AG20443 (cell line): ENCODE measurements at places on chromosomes 7 and 10.

DNA sequence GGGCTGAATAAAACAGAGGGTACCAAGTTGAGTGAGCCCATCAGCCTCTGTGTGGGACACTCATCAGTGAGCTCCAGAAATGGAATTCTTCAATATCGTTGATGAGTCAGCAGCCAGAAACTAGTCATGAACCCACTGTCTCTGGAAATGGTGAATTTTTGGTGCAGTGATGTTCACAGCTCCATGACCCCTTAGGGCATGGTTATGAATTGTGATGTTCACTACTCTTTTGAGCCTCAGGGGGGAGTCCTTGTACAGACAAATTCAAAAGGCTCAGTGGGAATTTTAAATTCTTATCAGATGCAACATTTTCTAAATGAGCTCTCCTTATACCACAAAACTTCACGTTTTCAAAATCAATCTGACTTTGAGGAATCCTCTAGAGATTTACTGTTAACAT lies 335.7 kb downstream of the PHTF2 start:
- DNase-seq, result peak; percentile 72

DNA sequence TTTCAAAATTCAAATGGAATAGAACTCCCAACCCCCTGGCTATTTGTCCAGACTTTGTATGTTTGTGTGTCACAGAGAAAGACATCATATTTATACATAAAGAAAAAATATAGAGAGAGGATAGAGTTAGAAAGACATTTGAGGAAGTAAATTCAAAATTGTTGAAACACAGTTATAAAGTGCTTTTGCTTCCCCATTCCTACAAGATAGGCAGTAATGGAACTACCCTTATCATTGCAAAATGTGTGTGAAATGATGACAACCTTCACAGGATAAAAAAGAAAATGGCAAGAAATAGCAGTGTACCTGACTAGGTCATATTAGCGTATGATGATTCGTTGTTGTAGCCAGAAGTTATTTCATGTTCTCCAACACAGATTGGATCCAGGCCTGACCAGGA lies 63.1 kb downstream of the FZD1 start:
- no peak for DNase-seq

GRCh38 chr7:102973096-102973802 lies 60.4 kb downstream of the LRRC17 start:
- no peak for DNase-seq

DNA sequence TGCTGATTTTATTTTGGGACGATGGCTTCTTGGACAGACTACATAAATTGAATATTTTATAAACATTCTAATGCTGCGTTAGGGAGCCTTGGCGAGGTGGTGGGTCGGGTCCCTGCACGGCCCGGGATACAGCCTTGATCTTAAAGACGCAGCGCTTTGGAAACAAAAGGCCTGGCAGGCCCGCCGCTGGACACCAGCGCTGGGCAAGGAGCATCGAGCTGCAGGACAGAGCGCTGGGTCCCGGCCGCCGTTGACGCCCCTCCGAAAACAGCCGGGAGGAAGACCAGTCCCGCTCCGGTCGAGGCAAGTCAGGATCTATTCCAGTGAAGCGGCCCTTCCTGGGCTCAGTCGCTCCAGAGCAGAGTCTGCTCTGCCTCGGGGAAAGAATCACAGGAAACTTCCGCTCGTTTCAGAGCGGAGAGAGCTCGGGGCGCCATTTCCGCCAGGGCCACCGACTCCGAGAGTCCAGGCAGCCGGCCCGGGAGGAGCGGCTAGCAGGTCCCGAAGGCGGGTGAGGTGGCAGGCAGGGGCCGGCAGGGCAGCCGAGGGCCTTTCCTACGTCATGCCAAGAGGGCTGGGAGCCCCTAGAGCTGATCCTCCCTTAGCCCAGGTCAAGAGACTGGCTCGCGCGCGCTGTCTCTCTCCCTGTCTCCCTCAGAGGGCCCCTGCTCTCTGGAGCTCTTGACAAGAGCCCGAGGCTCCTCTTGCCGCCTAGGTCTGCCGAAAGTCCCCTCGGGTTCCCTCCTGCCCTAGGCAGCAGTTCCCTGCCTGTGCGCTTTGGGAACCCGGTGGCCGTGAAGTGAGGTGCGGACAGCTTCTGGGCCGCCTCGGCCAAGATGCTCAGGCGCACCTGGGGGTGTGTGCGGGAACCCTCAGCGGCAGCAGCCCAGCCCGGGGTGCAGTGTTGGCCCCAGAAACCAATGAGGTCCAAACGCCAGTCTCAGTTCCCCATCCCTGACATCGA lies 1.4 kb upstream of the DRGX start:
- DNase-seq, result no peak

- DNase-seq, result no peak
These were observed 33.7 kb downstream of the SCRN1 start for GRCh38 chr7:29955799-29956486.

GRCh38 chr7:47580175-47580706 lies 1.7 kb downstream of the TNS3 start:
- no peak for DNase-seq

GRCh38 chr7:128791972-128792327 lies 182 bp downstream of the CCDC136 start:
- DNase-seq, result peak; percentile 53

DNA sequence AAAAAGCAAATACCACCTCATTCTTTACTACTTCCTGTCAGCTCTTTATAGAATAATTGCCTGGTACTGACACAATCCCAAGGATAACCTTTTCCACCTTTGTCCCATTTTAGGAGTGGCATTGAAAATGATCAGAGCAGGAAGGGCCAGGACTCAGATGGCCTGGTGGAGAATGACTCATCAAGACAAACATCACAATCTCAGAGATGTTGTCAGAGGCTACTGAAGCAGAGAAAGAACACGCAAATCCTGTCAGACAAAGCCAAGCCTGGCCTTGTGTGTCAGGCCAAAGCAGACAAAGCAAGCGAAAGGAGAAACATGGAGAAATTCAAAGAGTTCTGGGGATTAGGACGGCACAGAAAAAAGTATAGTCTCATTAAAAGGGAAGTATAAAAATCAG lies 40.9 kb downstream of the NSUN6 start:
- peak; percentile 61 for DNase-seq

DNA sequence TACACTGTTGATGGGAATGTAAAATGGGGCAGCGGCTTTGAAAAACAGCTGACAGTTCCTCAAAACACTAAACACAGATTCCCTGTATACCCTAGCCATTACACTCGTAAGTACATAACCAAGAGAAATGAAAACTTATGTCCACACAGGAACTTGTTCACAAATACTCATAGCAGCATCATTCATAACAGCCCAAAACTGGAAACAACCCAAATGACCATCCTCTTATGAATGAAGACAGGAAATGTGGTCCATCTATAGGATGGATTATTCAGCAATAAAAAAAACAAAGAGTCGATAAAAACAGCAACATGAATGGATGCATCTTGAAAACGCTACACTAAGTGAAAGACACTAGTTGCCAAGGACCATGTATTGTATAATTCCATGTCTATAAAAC lies 23.7 kb downstream of the NMT2 start:
- DNase-seq, result no peak

DNA sequence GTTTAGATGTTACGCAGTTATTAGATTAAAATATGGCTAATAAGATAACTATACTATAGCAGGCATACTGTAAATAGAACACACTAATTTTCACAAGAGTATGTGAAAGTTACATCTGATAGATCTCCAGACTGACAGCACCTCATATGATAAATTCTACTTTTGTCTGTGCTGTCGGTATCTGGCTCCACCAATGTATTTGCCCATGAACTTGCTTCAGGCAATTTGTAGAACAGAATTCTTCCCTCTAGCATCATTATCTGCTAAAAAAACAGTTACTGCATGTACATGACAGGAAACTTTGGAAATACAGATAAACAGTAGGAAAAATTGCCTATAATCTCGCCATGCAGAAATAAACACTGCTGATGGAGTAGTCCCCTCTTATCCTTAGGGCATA lies 137.7 kb downstream of the WNT2 start:
- no peak for DNase-seq

GRCh38 chr7:13240349-13240748 lies 552.9 kb downstream of the ARL4A start:
- peak; percentile 33 for DNase-seq

GRCh38 chr10:124183617-124184016 lies 90.2 kb upstream of the CHST15 start:
- DNase-seq, result no peak

DNA sequence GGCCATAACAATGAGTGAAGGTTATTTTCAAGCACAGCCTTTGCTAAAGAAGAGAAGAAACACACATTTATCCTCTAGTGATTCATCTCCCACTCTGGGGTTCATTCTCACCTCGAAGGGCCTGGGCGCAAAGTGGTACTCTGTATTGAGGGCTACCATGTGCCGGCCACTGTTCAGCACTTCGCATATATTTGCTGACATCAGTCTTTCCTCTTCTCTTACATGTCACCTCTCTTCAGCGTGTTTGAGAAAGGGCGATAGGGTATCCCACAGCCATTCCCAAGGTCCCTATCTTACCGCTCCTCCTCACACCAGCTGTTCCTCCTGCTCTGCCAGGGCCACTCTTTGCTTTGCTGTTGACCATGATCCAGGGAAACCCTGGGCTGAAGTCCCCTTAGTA lies 48.8 kb upstream of the ECHDC3 start:
- DNase-seq, result no peak

GRCh38 chr10:120580918-120581895 lies 124.2 kb downstream of the PLPP4 start:
- DNase-seq, result no peak

- DNase-seq, result peak; percentile 44
These were observed 92.9 kb downstream of the CPED1 start for GRCh38 chr7:121081327-121081936.

GRCh38 chr7:23022258-23022769 lies 8.4 kb upstream of the HYCC1 start:
- DNase-seq, result peak; percentile 15

GRCh38 chr7:16975712-16976111 lies 93.9 kb upstream of the AGR3 start:
- no peak for DNase-seq

DNA sequence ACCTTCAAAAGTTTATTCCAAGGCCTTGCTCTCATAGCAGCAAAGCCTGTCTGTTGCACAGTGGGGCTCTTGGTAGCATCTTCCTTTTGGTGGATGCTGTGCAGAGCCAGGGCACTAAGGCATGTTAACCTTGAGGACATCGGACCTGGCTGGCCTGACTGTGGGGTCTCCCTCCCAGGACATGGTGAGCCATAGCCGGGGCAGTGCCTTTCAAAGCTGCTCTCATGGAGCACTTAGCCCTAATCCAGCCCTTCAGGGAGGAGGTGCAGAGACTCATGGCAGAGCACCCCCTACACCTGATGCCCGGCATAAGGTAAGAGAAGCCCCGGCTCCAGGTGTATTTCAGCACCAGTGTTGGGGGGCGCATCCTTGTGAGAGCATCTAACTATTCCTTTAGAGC lies 941.4 kb upstream of the ZNF722 start:
- no peak for DNase-seq
